ENCODE measurements at places on chromosomes 3 and 15.

DNA sequence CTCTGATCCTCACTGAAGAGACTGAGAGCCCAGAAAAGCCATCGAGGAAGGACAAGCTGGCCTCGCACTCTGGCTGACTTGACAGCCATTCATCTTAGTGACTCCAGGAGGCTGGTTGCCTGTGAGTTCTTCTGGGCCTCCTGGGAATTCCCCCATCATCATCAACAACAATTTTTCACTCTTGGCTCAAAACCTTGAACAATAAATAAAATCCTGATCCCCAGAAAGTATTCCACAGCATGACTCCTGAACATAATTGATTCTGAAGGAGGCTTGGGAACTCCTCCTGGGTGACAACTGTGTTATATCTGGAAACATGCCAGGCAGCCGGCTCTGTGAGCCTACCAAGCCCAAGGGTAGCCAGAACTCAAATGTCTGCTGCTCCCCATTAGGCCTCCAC is 188.6 kb downstream of the SHQ1 start:
- no peak for DNase-seq

DNA sequence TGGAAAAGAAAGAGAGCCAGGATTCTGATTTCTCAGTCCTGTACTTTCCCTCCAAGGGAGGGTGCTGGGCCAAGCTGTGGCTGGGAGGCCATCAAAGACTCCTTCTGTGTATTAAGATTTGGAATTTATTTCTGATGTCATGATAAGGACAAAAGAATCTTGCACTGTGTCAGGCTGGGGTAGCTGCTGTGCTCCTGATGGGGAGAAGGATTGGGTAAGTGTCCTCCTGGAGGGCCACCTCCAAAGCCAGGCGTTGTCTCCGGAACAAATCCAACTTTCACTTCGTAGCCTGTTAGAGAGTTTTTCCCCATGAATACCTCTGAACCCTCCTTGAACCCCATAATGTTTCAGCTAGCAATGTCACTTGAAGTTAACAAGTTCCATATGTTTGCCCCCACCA is 29.9 kb downstream of the CLDN11 start:
- no peak for DNase-seq

DNA sequence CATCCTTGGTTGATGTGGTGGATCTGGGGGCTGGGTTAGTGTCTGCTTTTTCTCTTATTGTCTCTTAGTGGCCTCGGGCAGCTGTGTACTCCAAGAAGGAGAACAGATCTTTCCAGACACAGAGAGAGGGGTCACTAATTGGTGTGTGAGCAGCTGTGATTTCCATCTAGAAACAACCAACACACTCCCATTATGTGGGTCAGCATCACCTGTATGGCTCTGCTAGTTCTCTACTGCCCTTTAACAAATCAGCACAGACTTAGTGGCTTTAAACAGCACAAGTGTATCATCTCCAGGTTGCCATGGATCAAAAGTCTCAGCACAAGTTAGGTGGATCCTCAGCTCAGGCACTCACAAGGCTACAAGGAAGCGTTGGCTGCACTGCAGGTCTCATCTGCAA is 156.8 kb downstream of the LRTM1 start:
- peak; percentile 43 for DNase-seq

GRCh38 chr3:116614795-116615362 is 94.7 kb upstream of the TUSC7 start:
- no peak for DNase-seq

- DNase-seq: no peak
Observed at GRCh38 chr3:15043408-15044171, 21.5 kb downstream of the MRPS25 start.

GRCh38 chr3:77254967-77255831 is 215.3 kb downstream of the ROBO2 start:
- DNase-seq: no peak

DNA sequence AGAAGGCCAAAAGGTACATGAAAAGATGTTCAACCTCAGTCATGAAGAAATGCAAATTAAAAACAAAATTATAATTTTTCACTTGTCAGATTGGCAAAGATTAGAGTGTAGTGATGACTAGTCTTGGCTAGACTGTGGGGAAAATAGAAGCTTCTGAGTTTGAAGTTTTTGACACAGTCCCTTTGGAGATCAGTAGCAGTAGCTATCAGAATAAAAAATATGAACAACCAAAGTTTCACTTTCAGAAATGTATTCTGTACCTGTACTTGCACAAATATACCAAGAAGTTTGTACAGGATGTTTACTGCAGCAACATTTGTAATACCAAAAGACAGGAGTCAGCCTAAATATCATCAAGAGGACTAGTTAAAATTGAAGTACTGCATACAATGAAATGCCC is 14.1 kb downstream of the ATP2C1 start:
- no peak for DNase-seq

- DNase-seq: no peak
Observed at GRCh38 chr15:66775127-66776105, 73.4 kb downstream of the SMAD6 start.

GRCh38 chr3:49700014-49700413 is 10.7 kb downstream of the RNF123 start:
- DNase-seq: no peak

Measured in H1 (cell line).